ENCODE measurements at places on chromosomes 1 and 21.
A peak's percentile ranks its signal among the peaks of the same experiment; 100 is the strongest.

DNA sequence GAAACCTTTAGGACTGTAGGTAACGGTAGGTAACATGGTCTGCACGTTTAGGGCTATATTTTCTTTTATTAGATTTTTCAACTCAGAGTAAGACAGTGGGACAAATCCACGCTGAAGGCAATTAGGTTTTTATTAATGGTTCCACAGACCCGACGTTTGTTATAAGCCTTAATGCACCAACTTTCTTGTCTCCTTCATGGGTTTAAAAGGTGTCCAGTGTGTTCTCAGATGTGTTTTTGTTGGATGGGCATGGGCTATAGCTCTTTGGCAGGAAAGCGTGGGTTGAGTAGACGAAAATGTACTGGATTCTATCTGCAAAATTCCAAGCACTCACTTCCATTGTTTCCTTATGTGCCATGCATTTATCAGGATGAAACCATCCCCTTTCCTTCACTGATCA lies 88.0 kb upstream of the SIM2 start:
- DNase-seq = no peak

- DNase-seq = peak; percentile 87
Measured at GRCh38 chr1:51284487-51284954, 45.8 kb downstream of the TTC39A start.

- DNase-seq = no peak
Measured at GRCh38 chr1:170086399-170087032, 12.0 kb upstream of the KIFAP3 start.

DNA sequence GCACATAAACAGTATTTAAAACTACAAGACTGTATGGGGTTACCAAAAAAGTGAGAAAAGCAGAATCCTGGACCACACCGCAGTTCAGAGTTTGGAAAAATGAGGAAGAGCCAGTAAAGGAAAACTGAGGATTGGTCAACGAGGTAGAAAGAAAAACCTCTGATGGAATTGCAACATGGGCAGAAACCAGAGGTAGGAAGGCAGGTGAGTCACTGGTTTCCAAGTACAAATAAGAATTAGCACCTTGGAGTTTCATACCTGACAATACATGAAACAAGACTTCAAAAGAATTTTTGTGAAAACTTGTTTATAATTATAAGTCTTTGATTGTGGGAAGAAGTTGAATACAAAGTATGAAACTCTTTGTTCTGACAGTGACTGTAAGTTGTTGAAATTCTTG lies 533.7 kb upstream of the DAB1 start:
- DNase-seq = no peak

- DNase-seq = no peak
Measured at GRCh38 chr1:97758541-97759057, 162.2 kb downstream of the DPYD start.

DNA sequence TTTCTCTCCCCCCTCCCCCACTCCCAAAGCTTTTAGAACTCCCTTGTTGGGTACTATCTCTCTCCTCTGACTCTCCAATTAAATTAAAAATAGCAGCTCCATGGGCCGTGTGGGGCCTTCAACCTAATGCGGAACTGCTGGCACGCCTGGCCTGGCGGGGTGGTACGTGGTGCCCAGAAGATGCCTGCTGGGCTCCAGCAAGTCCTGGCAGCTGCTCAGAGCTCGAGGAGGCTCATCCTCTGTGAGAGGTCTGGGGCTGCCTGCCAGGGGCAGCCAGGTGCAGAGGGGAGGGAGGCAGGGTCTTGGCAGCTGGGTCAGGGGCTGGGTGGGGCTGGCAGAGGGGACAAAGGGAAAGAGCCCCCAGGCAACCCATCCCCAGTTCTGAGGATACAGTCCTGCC lies 74.4 kb downstream of the ACTL8 start:
- DNase-seq = no peak

DNA sequence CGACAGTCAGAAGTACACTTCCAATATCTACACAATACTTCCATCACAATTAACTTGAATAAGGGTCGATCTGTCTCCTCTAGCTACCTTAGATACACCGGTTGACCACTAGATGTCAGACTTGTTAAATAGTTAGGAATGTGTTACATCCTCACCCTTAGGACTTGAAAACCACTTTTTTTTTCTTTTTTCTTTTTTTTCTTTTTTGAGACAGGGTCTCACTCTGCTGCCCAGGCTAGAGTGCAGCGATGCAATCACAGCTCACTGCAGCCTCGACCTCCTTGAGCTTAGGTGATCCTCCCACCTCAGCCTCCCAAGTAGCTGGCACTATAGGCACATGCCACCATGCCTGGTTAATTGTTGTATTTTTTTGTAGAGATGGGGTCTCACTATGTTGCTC lies 120.4 kb upstream of the GREM2 start:
- peak; percentile 58 for DNase-seq

DNA sequence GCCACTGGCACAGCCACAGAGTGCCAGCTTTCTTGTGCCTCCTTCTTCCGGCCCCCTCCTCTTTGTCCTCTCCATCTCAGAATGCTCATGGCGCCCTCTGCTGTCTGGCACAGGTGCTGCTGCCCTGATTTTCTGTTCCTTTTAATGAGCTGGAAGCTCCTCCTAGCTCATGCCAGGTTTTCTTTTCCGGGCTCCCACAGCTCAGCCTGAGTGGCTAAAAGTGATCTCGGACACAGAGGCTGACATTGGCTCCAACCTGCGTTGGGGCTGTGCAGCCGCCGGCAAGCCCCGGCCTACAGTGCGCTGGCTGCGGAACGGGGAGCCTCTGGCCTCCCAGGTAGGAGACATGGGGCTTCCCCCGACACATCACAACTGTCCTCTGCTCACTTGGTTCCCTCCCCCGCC lies 18.7 kb downstream of the CNTN2 start:
- peak; percentile 50 for DNase-seq

DNA sequence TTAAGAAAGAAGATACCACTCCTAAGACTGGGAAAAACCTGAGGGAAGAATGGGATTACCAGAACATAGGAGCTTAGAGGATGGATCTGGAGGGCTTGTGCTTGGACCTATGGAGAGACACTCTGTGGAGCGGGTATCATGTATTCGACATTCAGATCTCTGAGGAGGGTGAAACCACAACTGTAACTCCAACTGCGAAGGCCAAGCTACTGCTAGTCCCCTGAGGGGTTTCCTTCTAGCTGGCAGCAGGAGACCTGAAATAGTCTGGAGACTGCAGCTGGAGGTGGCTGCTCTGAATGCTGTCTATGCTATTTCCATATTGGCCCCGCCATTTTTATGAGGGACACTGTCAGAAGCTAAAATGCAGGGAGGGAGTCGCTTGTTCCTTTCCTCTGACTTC lies 462.3 kb downstream of the PTPRC start:
- DNase-seq = no peak

GRCh38 chr1:169184812-169185211 lies 78.3 kb downstream of the ATP1B1 start:
- no peak for DNase-seq

GRCh38 chr1:168164771-168165170 lies 14.0 kb upstream of the TIPRL start:
- DNase-seq = no peak

- DNase-seq = no peak
Measured at GRCh38 chr1:2448098-2448445, 28.0 kb upstream of the PLCH2 start.

GRCh38 chr1:59368008-59368670 lies 71.2 kb downstream of the FGGY start:
- no peak for DNase-seq

- DNase-seq = no peak
Measured at GRCh38 chr1:184753608-184754475, 816 bp downstream of the EDEM3 start.

- DNase-seq = no peak
Measured at GRCh38 chr1:78155121-78155520, 109.4 kb downstream of the GIPC2 start.

- DNase-seq = peak; percentile 85
Measured at GRCh38 chr1:161440312-161440894, 64.9 kb upstream of the FCGR2A start.

Measured in RCC 7860 (cell line).